ENCODE measurements at places on chromosomes 12 and 14.

- DNase-seq = no peak
Observed at GRCh38 chr12:12094481-12094880, 23.7 kb downstream of the BCL2L14 start.

GRCh38 chr12:110578694-110579534, 4.2 kb downstream of the PPTC7 start:
- DNase-seq = no peak

- no peak for DNase-seq
Observed at GRCh38 chr12:105819549-105819948, 319.2 kb downstream of the NUAK1 start.

DNA sequence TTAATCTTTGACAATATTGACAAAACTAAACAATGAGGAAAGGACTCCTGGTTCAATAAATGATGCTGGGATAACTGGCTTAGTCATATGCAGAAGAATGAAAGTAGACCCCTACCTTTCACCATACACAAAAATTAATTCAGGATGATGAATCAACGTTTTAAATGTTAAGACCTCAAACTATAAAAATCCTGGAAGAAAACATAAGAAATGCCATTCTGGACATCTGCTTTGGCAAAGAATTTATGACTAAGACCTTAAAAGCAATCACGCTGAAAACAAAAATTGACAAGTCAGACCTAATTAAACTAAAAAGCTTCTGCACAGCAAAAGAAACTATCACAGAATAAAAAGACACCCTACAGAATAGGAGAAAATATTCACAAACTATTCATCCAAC, 97.4 kb downstream of the LMNTD1 start:
- no peak for DNase-seq

- DNase-seq = no peak
Observed at GRCh38 chr12:2652011-2652400, 142.8 kb upstream of the FKBP4 start.

- no peak for DNase-seq
Observed at GRCh38 chr12:104694161-104694560, 237.4 kb downstream of the CHST11 start.

GRCh38 chr12:39887856-39888255, 218.0 kb downstream of the SLC2A13 start:
- no peak for DNase-seq

GRCh38 chr12:53388932-53389331, 9.0 kb downstream of the SP1 start:
- DNase-seq = no peak

DNA sequence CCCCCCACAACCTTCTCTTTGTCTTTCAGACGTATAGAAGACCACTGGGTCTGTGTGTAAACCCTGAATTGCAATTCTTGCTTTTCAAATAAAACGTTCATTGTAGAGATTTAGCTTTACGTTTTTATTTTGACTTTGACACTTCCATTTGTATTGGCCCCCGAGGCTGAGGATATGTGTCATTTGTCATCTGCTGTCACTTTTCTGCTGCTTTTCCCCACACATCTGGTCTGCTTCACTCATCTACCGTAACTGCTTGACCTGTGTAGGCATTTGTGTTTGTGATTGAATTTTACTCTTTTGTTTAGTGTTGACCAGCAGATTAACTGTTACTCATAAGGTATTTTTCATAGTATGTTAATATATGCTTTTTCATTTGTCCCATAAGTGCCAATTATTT, 157.2 kb upstream of the SYT10 start:
- DNase-seq = no peak

DNA sequence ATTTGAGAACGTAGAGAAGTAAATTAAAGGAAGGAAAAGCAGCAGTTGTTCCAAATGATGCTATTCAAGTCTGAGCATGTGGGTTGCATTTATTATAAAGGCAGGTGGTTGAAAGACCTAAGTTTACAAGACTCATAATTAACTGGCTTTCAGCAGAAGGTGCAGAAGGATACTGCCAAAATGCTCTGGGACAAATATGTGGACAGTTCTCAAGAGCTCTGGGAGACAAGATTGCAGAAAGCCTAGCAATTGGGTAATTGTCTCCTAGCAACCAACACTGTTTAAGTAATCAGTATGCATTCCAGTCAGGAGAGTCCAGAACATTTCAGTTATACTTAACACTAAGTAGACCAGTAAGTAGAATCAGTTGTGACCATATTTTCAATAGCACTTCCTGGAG, 131.5 kb downstream of the GPR135 start:
- no peak for DNase-seq
